ENCODE measurements at places on chromosomes 6 and 20.

DNA sequence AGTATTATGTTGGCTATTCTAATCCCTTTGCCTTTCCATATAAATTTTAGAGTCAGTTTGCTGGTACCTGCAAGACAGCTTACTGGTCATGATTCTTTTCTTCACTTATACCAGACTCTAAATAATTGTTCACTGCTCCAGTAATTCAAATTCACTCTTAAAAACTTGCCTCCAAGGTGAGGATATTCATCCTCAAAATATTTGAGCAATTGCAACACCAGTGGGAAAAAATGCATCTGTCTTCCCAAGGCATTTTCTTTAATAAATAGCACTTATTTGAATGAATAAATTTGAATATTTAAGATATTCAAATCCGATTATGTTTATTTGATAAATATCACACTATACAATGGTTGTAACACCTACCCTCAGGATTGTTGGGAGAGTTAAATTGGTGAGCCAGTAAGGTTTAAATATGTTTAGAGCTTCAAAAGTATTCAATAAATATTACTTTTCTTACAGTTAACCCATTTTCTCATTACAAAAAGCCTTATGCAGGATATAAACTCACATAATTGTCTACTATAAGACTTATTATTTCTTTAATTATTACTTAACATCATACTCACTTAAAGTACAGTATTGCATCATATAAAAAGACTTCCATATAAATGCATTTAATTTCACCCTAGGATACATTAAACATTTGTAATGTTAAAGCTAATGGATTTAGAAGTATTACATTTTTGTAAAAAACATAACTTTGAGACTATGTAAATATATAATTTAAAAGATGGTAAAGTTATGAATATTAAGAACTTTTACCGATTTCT, 285.6 kb downstream of the SAMD5 start:
- no peak for DNase-seq

DNA sequence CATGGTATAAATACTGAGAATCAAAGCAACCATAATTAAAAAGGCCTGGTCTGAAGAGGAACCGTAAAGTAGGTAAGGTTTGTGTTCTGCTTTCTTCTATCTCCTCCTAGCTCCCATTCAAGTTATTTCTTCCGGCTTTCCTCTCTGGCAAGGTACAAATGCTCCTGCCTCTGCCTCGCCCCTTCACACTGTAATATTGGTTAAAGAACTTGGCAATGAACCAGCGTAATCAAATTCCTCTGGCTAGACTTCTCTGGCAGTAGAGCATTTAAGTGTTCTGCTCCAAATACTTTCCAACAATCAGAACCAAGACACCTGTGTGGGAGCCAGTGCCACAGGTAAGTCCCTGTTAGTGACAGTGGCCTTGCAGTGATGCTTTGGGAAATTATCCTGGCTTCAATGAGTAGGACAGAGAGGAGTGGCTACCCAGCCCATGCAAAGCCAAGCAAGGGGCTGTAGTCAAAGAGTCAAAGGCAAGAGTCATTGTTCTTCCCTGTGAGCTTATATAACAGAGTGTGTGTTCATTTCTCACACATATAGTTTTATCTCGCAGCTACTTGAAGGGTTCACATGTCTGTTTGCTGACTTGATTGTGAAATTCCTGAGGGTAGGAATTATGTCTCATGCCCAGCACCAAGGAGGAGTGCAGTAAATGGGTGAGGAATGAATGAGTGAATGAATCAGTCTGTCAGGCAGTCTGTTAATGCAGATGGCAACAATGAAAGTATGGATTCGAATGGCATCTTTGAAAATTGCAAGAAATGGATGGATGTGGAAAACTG, 329.3 kb downstream of the NRN1 start:
- no peak for DNase-seq

DNA sequence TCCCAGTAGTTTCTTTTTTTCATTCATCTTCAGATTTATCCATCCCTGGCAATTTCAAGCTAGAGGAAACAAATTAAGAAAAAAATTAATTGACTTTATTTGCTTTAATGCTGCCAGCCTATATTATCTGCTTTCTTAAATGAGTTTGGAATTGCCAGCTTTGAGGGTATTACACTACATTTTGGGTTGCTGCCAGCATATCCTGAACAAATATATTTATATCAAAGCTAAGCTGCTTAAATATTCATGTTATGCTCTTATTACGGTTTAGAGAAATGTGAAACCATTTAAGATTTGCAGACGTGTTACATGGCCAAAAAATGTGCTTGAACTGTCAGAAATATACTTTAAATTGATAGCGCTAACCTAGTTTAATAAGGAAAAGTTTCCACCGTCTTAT, 59.7 kb downstream of the GRIK2 start:
- DNase-seq = no peak

DNA sequence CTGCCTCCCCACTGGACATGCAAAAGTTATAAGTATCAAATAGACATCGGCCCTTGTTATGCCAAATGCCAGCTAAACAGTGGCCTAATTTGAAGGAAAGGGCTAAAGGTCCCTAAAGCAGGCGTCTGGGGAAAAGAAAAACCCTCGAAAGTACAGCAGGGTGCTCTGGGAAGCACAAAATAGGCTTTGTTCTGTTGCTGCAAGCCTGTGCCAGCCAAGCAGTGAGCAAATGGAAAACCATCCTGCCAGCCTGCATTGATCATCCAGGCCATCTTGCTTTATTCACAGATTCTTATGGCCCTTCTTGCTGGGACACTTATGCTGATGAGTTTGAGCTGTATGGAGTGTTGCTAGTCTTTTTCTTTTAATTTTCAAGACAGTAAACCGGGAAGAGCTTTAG, 62.2 kb upstream of the PLEKHG1 start:
- DNase-seq = no peak

DNA sequence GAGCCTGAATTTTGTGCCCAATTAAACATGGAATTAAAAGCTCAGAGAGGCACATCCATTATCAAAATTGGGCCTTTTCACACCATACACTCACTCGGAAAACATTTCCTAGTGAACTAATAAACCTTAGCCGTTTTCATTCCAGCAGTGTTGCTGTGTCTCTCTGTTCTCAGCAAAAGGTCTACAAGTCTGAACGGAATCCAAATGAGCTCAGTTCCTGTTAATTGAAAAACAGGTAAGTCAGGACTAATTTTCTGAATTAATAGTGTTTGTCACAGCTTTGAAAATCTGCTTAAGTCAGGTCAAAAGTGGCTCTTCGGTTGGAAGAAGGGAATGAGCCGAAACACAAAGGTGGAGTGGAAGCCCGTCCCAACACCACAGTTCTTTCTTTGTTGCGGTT, 163.3 kb upstream of the RALGAPA2 start:
- DNase-seq = no peak

GRCh38 chr6:39003492-39003891, 45.1 kb upstream of the GLP1R start:
- no peak for DNase-seq

- DNase-seq = no peak
Measured at GRCh38 chr6:123661105-123661891, 24.5 kb upstream of the TRDN start.

DNA sequence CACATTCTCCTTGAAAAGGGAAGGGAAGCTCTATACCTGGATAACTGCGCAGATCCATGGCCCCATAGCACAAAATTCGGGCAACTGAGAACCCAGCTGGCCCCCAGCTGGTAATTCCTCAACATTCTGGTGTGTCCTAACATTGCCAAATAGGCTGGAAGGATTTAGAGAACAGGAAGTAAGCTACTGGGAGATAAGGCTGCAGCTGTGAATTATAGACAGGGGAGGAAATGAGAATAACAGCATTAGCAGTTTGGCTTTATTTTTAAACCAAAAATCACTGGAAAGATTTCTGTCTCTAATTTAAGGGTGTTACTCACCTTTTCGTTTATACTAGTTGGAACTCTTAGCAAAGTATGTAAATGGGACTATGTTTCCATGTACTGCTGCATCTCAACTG, 97.2 kb downstream of the TULP4 start:
- no peak for DNase-seq

DNA sequence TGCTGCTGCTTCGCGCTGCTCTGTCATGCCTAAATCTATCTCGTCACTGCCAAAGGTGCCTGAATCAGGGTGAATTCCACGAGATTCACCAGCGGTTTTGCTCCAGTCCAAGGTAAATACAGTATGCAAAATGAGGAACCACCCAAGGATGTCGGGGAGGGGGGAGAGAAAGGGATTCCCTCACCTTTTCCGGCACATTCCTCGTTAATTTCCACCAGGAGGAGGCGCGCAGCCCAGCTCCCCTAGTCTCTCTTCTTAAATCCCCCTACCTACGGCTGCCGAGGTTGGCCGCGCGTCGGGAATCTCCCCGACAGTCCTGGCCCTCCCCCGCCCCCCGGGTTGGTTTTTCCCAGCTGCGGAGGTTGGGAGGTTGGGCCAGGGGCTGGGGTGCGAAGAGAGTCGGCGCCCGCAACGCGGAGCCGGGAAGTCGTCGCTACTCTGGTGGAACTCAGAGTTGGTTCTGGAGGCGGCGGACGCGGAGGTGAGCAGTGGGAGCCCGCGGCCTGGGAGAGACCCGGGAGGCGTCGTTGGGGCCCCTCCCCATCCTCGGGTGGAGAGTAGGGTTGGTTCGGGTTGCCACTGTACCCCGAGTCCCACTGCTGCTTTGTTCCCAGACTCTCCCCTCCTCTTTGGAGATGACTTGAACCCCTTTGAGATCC, at the start of gene TPBG:
Gene TPBG (plus strand): TSS at position 390 of the 659 bp plus-strand sequence. CDS start 1,145 bp downstream, outside the sequence.
- peak; percentile 81 for DNase-seq

GRCh38 chr6:135073217-135073616, 18.6 kb upstream of the HBS1L start:
- no peak for DNase-seq

DNA sequence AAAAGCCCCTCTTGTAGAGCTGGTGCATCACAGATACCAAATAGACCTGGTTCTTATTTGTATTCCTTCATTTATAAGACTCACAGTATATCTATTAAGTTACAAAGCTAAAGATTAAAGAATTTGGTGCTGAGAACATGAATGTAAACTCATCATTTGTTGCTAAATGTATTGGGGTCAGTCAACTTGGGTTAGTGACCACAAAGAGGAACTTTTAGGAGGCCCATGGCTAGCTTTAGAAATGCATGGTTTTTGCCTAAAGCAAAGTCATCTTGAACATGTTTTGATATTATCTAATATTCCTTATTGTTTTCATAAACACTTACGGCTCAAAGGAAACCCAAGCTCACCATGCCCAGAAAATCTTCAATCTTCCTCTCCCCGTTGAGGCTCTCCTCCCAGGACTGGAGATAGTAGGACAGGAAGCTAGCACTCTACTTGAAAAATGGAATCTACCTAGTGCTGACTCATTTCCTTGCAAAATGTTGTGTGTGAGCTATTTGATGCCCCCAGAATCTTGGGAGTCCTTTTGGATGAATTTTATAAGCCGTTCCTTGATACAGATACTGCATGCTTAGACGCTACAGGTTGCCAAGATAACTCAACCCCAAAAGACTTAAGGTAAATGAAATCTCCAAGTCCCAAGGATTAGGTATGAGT, 121.4 kb downstream of the BMP2 start:
- DNase-seq = no peak

GRCh38 chr6:26204332-26205160, 117.3 kb downstream of the HFE start:
- peak; percentile 99 for DNase-seq

GRCh38 chr20:50569864-50570836, 60.0 kb downstream of the PTPN1 start:
- no peak for DNase-seq

DNA sequence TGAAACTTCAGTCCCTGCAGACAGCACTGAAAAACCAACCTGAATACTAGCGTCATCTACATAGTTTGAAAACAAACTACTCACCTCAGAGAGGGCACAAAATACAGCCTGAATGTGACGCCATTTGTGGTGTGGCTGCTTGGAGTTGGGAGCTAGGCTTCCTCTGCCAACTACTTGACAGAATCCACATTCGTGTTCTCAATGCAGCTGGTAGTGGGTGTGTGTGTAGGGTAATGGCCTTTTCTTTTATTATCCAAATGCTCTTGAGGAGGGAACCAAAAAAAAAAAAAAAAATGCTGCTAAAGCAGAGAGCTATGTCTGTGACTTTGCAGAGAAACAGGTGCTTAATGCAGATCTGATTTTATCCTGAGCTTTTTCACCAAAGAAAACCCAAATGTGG, 207.8 kb downstream of the OTOR start:
- DNase-seq = no peak

- DNase-seq = peak; percentile 37
Measured at GRCh38 chr6:132218059-132218696, 183.1 kb downstream of the MOXD1 start.

GRCh38 chr6:21323577-21323976, 270.0 kb upstream of the SOX4 start:
- DNase-seq = no peak

GRCh38 chr6:146286961-146287360, 256.7 kb upstream of the RAB32 start:
- no peak for DNase-seq

GRCh38 chr6:53322188-53323029, 26.3 kb downstream of the ELOVL5 start:
- no peak for DNase-seq

GRCh38 chr6:117666881-117667280, 8.4 kb upstream of the NUS1 start:
- no peak for DNase-seq

- no peak for DNase-seq
Measured at GRCh38 chr20:11012975-11013374, 339.2 kb upstream of the JAG1 start.

DNA sequence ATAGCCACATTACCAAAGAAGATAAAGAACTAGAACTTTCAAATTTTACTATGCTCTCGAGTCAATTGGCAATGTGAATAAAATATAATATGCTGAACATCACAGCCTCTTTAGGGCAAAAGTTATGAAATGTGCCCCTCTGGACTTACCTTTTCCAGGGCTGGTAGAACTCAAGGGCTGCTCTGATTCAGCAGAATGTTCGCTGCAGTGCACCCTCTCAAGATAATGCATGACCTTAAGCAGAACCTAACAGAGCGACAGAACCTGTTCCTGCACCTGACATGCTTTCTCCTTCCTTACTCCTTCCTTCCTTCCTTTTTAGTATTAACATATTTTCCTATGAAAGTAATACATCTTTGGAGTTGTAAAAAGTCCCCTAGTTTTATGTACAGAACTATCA, 65.4 kb upstream of the STXBP5 start:
- no peak for DNase-seq

- no peak for DNase-seq
Measured at GRCh38 chr20:61734733-61735502, 330.8 kb downstream of the TAF4 start.

DNA sequence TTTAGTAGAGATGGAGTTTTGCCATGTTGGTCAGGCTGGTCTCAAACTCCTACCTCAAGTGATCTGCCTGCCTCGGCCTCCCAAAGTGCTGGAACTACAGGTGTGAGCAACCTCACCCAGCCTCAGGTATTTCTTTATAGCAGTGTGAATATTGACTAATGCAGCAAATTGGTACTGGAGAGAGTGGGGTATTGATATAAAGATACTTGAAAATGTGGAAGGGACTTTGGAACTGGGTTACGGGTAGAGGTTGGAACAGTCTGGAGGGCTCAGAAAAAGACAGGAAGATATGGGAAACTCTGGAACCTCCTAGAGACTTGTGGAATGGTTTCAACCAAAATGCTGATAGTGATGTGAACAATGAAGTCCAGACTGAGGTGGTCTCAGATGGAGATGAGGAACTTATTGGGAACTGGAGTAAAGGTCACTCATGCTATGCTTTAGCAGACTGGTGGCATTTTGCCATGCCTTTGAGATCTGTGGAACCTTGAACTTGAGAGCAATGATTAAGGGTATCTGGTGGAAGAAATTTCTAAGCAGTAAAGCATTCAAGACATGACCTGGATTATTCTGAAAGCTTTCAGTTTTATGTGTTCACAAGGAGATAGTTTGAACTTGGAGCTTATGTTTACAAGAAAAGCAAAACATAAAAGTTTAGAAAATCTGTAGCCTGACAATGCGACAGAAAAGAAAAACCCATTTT, 127.2 kb downstream of the DTNBP1 start:
- DNase-seq = no peak

- DNase-seq = no peak
Measured at GRCh38 chr6:37940074-37940847, 120.7 kb downstream of the ZFAND3 start.

All from NCI-H146 (cell line).